ENCODE measurements at places on chromosomes 11 and 22.

- DNase-seq, result no peak
Measured at GRCh38 chr22:44838316-44839016, 86.1 kb downstream of the ARHGAP8 start.

GRCh38 chr11:75148436-75148983 is 2.4 kb upstream of the SLCO2B1 start:
- no peak for DNase-seq

GRCh38 chr11:118625036-118625690 is 17.7 kb downstream of the PHLDB1 start:
- DNase-seq, result no peak

DNA sequence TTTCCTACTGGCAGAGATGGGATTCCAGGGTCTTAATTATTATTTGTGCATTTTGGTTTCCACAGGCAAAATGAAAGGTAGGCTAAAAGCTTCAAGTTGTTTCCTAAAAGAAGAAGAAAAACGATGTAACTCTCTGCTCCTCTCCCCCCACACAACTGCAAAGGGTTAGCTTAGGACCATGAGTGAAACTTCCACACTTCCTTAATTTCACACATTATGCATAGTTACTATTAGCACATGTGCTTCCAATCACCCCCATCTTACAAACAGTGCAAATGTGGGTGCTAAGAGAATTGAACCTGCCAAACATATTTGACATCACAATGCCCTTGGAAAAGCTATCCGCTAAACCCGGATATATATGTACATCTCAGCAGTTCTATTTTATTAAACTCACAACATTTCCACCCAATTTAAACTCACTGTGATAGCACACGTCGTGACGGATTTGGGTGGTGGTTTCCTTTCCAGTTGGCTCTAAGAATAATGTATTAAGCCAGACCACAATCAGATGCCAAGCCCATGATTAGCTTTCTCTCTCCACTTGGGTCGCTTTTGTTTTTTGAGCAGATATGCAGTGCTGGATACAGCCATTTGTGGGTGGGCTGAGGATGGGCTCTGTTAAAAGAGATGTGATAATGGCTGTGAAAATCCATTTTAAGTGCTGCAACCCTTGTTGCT is 245.0 kb upstream of the POU2AF2 start:
- DNase-seq, result no peak

GRCh38 chr11:110297726-110298300 is 1.4 kb upstream of the RDX start:
- no peak for DNase-seq

Data from stimulated activated CD4-positive, alpha-beta T cell treated with anti-CD3 and anti-CD28 coated beads, Interleukin-1b, Interleukin-23, amount 100 ng/mL, for 1 hour (primary cell).